Stimulated activated CD4-positive, alpha-beta T cell treated with anti-CD3 and anti-CD28 coated beads, Interleukin-4, amount 100 ng/mL, for 24 hours (primary cell): ENCODE measurements at places on chromosomes 5 and 9.

DNA sequence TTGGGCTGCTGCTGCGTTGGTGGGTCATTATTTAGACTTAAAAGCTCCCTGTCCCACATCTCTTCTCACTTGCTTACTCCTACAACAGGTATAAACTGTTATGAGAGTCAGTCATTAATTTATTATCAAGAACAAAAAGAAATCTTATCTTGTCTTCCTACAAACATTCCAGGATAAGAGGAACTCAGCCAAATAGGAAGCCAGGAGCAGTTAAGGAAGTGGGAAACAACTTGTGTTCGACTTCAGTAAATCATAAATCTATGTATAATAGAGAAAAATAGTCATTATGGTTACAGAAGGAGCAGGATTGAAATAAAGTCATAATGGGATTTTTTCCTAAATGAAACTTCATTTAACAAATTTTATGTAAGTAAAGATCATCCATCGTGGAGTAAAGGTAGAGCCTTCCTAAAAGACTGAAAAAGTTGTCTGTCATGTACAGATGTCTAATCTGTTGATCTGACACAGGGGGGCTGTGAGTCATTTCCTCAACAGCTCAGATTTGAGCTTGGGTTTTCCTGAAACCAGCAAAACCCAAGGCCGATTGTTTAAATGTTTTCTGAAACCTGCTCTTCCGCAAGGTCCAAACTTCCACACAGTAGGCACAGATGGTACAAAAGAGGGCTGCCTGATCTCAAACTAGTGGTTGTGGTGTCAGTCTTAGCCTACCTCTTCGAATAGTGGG, 25.3 kb upstream of the LRRTM2 start:
- peak; percentile 14 for DNase-seq

DNA sequence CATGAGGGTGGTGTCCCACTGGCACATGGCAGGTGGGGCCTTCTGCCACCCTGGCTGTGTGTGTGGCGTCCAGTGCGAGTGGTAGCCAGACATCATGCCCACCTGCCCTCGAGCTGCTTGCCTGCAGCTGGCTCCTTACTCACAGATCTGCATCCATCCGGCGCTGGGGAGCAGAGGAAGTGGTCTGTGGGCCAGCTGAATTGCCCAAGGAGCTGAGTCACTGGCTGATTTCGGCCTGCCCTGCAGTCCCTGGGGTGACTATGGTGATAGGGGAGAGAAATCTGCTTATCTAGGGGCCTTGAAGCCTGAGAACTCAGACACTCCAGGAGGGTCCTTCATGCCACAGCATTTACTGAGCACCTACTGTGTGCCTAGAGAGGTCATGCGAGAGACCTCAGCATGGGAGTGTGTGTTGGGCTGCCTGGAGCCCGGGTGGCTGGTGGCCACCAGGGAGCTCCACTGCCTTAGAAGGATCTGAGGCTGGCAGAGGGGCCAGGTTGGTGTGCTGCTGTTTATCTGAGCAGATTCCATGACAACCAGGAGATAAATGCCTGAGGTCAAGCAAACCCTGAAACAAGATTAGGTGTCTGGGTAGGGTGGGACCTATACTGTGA, 57.1 kb downstream of the SLC22A5 start:
- peak; percentile 65 for DNase-seq

- DNase-seq = no peak
Measured at GRCh38 chr5:61351733-61352132, 19.7 kb downstream of the ZSWIM6 start.

DNA sequence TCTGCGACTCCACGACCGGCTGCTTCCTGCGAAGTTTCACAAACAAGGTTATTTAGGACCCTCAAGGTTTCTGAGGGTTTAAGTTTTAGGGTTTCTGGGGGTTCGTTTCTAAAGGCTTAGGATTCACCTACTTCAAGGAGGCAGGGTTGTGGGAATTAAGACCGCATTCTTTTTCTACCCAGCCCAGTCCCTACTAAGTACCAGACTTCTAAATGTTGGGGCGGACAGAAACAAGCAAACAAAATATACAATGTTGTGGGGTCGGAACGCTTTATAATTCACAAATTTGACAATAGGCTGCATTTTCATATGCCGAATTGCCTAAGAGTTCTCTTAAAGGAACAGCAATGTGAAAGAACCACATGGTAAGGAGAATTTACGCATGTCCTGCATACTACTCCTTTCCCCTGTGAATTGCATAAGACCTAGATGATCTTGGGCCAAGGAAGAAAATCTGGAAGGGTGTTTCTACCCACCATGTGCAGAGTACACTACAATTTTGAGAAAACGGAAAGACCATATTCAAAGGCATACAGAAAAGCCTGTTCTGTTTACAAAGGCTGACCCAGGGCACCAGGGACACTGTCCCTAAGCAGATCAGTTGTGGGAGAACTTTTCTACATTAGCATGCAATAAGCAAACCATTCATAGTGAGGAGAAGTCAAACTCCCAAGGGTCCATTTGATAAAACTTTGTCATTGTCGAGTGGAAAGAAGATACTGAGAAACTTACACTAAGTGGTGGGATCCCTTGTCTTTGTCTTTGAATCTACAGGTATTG, 457.3 kb downstream of the RAB3C start:
- no peak for DNase-seq
